Frontal cortex (tissue), 4 donors: ENCODE measurements at places on chromosomes 12 and 14. TPM values are rescaled to one million over a fixed set of nuclear protein-coding genes. Genes with fewer than 3 reads are reported as not detected.

The KRT2 gene
- total RNA-seq: not detected

The DEPDC4 gene
- 2.4 TPM for total RNA-seq

The KCNA5 gene
- total RNA-seq: 11.4 TPM

The SSTR1 gene
- total RNA-seq: 8.2 TPM

The MYH7 gene
- 0.41 TPM for total RNA-seq

The LEMD3 gene
- 77.5 TPM for total RNA-seq

The LACRT gene
- total RNA-seq: not detected

The PTHLH gene
- not detected for total RNA-seq

The SLCO1B1 gene
- not detected for total RNA-seq

The LRP6 gene
- total RNA-seq: 68.5 TPM
